ENCODE measurements at places on chromosomes 3 and 15. TPM values are rescaled to one million over a fixed set of nuclear protein-coding genes. Genes with fewer than 3 reads are reported as not detected.

Gene CLEC3B
- 26.0 TPM for total RNA-seq

Gene C3orf20
- 0.16 TPM for total RNA-seq

Gene NUSAP1
- total RNA-seq, result 20.7 TPM

DNA sequence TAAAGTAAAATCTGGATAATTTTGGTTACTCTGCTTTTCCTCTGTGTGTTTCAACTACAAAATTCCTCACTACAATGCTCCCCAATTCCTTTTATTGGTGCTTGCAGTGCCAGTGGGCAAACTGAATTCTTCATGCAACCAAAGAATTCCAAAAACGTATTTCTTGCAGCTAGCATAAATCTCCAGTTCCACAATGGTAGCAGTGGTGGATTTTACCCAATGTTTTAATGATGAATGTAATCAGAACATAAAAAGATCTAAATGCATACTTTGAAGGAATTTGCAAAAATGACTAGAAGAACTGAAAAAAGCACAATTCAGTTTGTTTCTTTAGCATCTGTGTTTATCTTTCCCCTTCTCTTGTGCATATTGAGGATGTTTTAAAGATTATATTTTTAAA, 359.6 kb upstream of the TPRG1 start:
- no peak for DNase-seq

- no peak for DNase-seq
Measured at GRCh38 chr3:98003306-98003969, 31.2 kb upstream of the RIOX2 start.

GRCh38 chr15:51277101-51277500, 61.3 kb downstream of the CYP19A1 start:
- DNase-seq, result no peak

- DNase-seq, result no peak
Measured at GRCh38 chr3:196063971-196064370, 17.9 kb downstream of the TFRC start.

- no peak for DNase-seq
Measured at GRCh38 chr3:42098171-42098570, 7.0 kb downstream of the TRAK1 start.

DNA sequence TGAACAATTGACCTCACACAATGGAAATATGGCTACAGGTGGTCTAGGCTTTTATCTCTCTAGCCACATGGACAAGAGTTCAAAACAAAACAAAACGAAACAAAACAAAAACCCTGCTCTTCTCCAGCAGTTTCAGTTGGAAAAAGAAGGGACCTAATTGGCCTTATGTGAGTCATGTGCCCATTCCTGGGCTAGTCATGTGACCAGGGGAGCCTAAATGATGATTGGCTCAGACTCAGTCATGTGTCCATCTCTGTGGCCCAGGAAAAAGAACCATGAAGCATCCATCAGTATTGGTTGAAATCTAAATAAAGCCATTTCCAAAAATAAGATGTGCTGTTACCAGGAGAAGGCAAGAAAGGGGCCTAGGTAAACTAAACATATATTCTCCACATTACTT, 96.8 kb downstream of the ANXA2 start:
- no peak for DNase-seq

DNA sequence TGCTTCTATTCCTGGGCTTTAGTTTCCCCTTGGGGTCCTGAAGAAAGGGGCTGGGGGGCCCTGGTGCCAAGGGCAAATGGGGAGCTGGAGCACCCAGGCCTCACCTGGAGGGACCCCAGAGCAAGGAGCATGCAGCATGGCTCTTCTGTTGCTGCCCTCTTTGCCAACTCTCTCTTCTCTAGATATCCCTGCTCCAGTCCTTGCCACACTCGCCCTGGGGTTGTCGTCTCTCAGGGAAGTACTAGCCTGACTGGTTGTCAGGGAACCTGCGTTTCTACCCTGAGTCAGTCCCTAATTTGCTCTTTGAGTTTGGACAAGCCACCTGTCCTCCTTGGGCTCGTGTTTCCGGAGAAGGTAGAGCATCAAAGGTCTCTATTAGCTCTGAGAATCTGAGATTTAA, 63.7 kb upstream of the UBE2Q2 start:
- no peak for DNase-seq

Gene GOLGA8H
- 0.31 TPM for total RNA-seq

DNA sequence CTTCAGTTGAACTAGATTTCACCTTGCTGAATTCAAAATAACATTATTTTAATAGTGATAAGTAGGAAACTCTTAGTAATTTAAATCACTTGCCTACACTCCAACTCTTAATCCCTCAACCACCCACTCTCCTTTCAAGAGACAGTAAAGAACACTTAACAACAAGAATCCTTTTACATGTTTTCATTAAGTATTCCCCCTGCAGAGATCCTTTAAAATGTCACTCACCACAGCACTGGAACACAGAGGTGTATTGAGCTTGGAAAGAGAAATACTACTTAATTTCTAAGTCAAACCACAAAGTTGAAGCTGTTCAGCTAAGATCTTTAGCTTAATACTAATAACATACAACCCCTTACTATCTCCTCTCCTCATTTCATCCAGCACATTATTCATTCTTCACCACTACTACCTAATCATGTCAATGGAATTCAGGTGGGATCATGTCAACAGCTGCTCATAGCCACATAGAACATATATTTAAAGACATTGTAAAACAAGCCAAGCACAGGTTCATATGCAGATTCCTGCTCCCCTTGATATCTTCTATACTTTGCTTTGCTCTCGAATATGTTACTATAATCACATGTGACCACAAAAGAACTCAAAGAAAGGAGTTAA, 40.5 kb downstream of the IMPG2 start:
- DNase-seq, result no peak

Gene TEX55
- total RNA-seq, result not detected

GRCh38 chr15:48062148-48062872, 58.5 kb upstream of the SLC24A5 start:
- DNase-seq, result no peak

GRCh38 chr15:89329329-89330084, 5.1 kb downstream of the POLG start:
- no peak for DNase-seq

DNA sequence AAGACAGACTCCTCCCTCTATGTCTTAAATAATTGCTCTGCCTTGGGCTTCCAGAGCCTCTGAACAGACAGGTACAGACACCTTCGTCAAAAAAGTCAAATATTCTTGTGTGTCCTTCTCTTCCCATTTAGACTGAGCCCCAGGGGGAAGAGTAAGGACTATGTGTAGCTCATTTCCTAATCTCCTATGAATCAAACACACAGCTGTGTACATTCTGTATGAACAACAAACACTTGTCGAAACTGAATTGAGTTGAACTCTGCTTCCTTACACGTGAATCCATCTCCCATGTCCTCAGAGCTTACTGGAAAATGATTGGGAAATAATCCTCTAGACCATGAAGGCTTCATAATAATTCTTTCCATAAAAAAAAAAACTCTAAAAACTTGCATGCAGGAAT, 80.8 kb downstream of the MOBP start:
- DNase-seq, result no peak

Gene THAP10
- 4.4 TPM for total RNA-seq

DNA sequence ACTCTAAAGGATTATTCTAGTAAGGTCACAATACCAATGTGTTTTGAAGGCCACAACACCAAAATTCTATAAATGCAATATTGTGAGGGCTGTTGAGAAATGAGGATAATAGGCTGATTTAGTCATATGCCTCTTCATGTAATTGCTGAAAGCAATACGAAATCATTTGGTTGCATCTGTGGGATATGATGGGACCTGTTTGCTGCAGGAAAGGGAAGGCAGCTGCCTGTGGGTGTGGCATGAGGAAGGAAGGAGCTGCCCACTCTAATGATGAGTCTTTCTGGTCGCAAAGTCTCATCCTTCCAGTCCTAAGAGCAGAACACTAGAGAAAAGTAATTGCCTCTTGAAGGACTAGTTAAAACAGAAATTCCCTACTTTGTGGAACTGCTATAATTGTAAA, 245.3 kb upstream of the ZPLD1 start:
- DNase-seq, result no peak

Gene PIGB
- total RNA-seq, result 6.9 TPM

Gene DPPA2
- not detected for total RNA-seq

- no peak for DNase-seq
Measured at GRCh38 chr15:85578941-85579701, 198.7 kb downstream of the AKAP13 start.

Gene IL17RB
- total RNA-seq, result 2.2 TPM

Gene MYL3
- not detected for total RNA-seq

- no peak for DNase-seq
Measured at GRCh38 chr3:107227091-107227490, 150.1 kb upstream of the CCDC54 start.

All from occipital lobe (tissue), 3 donors.